Esophagus muscularis mucosa (tissue), 4 donors: ENCODE measurements at places on chromosomes 2 and 18.
A peak's percentile ranks its signal among the peaks of the same experiment; 100 is the strongest.

DNA sequence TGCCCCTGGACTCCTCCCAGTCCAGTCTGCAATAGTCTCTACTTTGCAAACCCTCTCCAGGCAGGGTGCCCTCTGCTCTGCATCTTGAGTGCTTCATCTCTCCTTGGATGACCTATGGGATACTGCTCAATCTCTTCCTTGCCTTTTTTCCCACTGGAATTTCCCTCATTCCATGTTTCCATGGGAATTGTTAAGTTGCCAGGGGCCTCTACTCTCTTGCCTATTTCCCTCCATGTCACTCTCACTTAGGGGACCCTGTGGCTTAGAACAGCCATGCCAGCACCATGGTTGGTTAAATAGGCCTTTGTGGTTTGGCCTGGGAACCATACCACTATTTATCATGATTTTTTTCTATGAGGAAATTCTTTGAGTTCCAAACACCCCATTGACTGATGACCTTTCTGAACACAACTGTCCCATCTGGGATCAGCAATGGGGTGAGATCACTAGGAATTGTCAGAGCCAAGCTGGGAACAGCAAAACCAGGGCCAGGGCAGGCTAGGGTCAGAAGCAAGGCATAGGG is 91.4 kb upstream of the RBMS1 start:
- DNase-seq = no peak

DNA sequence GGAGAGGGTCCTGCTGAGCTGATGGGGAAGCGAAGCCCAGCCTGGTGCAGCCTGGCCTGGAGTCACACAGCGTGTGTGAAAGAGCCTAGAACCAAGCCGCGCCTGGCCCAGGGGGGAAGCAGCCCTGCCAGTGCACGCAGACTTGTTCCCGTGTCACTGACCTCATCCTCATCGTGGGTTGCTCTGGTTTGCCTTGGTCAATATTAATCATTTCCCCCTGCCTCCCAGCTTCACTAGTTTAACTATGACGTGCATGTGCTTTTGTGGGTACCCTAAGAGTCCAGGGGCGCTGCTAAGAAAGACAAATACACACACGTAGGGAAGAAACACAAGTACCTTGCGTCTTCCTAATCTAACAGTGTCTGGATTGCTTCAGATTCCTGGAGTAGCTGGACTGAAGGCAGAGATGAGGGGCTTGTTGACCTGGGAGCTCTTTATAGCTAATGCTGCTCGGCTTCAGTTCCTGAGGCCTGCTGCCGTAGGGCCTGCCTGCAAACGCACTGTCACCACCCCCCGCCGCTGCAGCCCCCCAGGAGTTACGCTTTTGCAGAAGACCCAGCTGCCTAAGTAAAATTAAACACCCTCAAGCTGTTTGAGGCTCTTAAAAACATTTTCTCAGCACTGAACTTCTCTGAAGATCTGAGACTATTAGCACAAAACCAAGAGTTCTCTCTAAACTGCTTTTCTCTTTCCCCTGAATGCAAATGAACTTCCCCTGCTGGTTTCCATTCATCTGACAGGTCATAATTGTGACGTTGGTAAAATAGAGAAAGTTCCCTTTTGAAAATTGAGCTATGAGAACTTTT is 159.2 kb downstream of the FAM210A start:
- DNase-seq = no peak

DNA sequence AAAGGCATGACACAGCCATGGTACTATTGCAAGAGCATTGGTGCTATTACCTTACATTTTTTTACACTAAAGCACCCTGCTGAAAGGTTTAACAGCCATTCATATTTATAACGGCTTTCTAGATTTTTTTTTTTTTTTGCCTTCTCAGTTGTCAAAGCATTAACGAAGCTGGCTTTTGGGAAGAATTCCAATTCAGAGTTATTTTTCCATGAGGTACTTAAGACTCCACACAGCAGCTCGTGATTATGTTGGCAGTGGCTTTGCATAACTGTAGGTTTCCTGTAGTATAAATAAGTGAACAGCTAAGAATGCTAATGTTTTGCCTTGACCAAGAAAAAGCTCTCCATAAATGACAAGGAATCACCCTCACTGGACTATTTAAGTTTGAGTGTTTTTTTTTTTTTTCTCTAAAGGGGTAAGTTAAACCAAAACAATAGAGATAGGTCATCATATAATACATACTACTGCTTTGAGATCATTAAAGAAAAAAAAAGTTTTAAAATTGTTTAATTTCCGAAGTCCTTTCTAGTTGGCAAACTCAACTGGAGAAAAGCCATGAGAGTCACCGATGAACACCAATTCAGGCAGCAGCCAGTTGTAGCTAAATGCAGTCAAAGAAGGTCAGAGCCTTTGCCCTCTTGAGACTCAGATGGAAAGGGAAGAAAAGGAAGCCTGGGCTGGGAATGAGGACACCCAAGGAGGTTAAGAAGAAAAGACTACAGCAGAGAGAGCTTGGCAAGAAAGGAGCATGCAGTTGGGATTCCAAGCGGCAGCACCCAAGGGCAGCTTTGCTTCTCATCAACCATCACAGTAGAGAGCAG is 187.4 kb upstream of the NCKAP5 start:
- no peak for DNase-seq

DNA sequence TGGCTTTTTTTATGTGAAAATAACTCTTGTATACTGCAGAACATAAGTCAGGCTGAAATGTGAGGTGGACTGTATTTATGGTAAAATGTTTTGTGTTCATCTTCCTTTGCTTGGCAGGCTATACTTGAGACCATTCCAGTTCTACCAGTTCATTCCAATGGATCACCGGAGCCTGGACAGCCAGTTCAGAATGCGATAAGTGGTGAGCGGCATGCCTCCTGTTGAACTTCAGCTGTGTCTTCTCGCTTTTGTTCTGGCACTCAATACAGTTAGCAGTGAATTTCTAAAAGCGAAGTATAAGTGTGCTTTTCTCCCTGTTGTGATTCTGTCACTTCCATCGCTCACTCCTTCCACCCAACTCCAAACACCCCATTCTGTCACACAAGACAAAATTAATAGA is 138.5 kb downstream of the ARHGAP28 start:
- DNase-seq = peak; percentile 79

GRCh38 chr2:118859157-118859770 is 11.8 kb upstream of the EN1 start:
- no peak for DNase-seq

DNA sequence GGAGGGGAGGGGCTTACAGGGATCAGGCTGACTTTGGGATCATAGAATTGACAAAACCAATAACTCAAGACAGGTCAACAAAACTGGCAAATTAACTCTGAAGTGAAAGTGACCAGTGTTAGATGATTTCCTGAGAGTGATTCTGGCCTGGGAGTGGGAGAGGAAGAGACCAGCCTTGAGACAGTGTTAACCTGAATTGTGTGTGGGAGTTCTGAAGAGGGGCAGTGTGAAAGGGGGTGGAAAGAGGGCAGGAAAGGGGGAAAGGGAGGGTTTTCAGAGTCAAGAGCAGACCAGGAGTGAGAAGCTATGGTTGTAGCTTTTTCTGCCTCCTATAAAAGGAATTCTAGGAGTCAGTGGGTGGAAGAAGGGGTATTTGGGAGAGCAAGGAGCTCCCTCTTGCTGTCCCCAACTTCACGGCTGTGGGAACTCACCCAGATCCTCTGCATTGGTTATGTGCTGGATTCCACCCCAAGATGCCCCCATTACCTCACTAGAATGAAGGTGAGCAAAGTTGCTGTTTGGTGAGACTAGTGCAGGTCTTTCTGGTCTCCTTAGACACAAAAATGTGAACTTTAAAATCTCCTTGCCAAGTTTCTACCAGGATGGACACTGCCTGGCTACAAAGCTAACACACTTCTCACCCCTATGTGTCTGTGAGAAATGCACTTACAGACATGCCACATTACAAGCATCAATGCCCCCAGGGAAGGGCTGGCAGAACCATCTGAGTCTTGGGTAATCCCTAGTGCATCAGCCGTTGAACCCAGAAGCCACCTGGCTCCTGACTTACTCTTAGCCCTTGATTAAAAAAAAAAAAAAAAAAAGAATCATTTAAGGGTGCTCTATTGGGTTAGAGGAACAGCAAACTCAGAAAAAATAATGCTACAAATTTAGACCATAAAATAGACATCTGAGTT is 61.6 kb downstream of the BMP10 start:
- DNase-seq = peak; percentile 60

DNA sequence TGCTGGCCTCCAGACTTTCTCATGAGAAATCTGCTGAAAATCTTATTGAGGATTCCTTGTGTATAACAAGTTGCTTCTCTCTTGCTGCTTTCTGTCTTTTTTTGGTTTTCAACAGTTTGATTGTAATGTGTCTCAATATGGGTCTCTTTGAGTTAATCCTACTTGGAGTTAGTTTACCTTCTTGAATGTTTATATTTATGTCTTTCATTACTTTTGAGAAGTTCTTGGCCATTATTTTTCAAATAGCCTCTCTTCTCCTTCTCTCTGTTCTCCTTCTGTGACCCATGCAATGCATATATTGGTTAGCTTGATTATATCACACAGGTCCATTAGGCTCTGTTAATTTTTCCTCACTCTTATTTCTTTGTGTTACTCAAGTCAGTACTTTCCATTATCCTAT is 67.4 kb upstream of the ADAM23 start:
- no peak for DNase-seq
